Effector memory CD4-positive, alpha-beta T cell (primary cell): ENCODE measurements at places on chromosomes 5 and 9.

- no peak for DNase-seq
Measured at GRCh38 chr5:180522330-180522729, 28.2 kb downstream of the CNOT6 start.

- DNase-seq: no peak
Measured at GRCh38 chr9:88659126-88659525, 124.1 kb downstream of the NXNL2 start.

GRCh38 chr5:67182301-67182790, 14.3 kb downstream of the CD180 start:
- no peak for DNase-seq

GRCh38 chr9:134666208-134666607, 24.6 kb downstream of the COL5A1 start:
- DNase-seq: no peak

- no peak for DNase-seq
Measured at GRCh38 chr5:133723651-133724366, 111.5 kb upstream of the FSTL4 start.

DNA sequence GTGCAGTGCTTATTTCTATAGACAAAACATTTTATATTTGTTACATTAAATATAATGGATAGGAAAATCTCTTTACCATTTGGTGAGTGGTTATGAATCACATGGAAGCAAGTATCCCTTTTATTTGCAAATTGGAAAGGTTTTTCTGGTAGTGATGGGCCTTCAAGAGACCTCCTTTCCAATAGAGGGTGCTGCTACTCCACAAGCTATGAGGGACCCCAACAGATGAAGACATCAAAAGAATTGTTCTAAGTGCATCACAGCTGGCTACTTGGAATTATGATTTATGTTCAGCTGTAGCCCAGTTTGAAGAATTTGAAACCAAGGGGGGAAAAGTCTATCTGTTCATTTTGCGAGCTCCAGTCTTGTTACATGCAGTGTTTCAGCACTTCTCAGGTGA, 493.7 kb upstream of the SGCD start:
- DNase-seq: no peak

DNA sequence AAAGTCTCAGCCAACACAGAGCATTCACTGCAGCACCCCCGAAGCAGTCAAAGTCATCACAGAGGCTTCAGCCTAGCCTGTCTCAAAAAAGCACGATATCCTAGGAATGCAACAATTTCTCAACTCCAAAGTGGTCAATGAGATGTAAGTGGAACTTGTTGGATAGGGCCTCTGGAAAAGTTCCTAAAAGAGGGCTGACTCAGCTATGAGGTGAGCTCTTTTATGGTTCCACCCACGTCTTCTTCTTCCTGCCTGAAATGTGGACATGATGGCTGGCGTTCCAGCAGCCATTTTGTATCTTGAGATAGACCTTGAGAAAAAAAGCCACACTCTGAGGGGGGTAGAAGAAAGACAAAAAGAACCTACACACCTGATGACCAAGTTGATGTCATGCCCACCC, 32.5 kb upstream of the TRIO start:
- no peak for DNase-seq

- no peak for DNase-seq
Measured at GRCh38 chr9:78592811-78593210, 295.9 kb downstream of the PSAT1 start.
